ENCODE measurements at places on chromosomes 16 and 17.

GRCh38 chr16:23856251-23856709 is 20.5 kb downstream of the PRKCB start:
- DNase-seq, result no peak

- DNase-seq, result peak; percentile 40
These were observed 69.0 kb downstream of the ANKFN1 start for GRCh38 chr17:56222255-56222654.

GRCh38 chr17:79324194-79324593 is 249.6 kb downstream of the ENGASE start:
- DNase-seq, result no peak

- no peak for DNase-seq
These were observed 349.2 kb upstream of the HSBP1 start for GRCh38 chr16:83458612-83459011.

- no peak for DNase-seq
These were observed 557.2 kb downstream of the TOX3 start for GRCh38 chr16:51989637-51990230.

DNA sequence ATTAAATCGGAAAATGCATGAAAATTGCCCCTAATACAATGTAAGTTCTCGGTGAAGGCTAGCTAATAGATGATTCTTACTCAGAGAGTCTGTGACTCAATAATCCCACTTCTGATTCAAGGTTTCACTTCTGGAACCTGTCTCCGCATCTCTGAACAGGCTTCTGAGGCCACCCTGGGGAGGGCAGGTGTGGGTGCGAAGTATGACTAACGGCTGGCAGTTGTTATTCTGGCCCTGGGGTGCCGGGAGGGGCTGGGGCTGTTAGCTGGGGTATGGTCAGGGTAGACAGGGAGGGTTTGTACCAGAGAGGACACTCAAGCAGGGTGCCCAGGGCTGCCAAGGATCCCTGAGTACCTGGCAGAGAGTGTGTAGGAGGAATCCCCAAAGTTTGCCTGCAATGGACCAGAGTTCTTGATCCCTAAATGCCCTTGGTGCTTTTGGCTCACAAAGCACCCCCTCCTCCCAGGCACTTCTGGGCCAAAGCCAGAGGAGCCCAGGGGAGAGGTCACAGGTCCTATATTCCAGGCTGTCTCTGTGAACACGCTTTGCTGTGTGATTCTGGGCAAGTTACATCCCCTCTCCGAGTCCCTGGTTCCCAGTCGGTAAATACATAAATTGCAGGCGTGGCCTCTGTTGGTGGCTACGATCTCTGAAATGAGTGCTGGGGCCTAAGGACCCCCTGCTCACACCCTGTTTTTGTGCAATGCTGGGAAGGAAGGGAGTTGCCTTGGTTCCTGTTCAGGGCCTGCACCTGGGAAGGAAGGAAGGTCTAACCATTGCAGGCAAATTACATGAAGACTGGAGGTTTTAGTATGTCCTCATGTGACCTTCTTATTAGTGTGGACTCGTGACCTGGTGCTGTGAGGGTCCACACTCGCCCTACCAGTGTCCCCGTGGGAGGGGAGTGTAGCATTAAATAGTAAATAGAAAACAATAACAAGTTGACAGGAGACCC is 49.9 kb upstream of the CPNE2 start:
- no peak for DNase-seq

- DNase-seq, result no peak
These were observed 2.7 kb downstream of the PRCD start for GRCh38 chr17:76542566-76542971.
